Naive thymus-derived CD4-positive, alpha-beta T cell (primary cell): ENCODE measurements at places on chromosomes 16 and 17. TPM values are rescaled to one million over a fixed set of nuclear protein-coding genes. Genes with fewer than 3 reads are reported as not detected.

- H3K36me3 ChIP-seq: peaks cover 24% of the 10 kb centered on the region
- H3K4me1 ChIP-seq: peaks cover 7% of the 10 kb centered on the region
- H3K27me3 ChIP-seq: no peaks in the 10 kb centered on the region
- no peak overlapping the region for H3K4me3 ChIP-seq
- peak overlapping the region; percentile 2 for H3K27ac ChIP-seq
Observed at GRCh38 chr16:57471852-57472664, 9.6 kb downstream of the POLR2C start.

DNA sequence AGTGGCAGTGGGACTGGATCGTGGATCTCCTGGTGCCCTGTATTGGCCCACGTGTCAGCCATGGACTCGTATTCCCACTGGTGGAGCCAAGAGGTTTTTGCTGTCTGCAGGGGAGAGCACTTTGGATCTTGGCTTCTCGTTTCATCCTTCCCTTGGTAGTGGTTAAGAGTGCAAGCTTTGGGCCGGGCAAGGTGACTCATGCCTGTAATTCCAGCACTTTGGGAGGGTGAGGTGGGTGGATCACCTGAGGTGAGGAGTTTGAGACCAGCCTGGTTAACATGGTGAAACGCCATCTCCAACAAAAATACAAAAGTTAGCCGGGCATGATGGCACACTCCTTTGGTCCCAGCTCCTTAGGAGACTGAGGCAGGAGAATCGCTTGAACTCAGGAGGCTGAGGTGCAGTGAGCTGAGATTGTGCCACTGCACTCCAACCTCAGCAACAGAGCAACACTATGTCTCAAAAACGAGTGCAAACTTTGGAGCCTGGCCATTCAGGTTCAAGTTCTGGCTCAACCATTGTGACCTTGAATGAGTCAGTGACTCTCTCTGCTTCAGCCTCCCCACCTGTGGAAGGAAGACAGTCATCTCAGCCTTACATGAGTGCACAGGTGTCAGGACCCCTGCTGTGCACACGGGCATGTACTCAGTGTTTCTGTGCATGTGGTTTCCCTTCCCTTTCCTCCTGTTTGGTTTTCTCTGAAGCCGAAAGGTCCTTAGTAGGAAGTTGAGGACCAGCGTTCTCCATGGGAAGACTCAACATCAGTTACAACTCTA is 57.4 kb downstream of the PLCG2 start:
- no peaks in the 10 kb centered on the region for H3K4me1 ChIP-seq
- no peaks in the 10 kb centered on the region for H3K36me3 ChIP-seq
- no peak overlapping the region for H3K4me3 ChIP-seq
- no peak for DNase-seq
- no peak overlapping the region for H3K27ac ChIP-seq

EVI2B gene
- 154 TPM for total RNA-seq

GRCh38 chr16:4115949-4116318 is 308 bp downstream of the ADCY9 start:
- no peak overlapping the region for H3K4me3 ChIP-seq
- H3K4me1 ChIP-seq: peaks cover 19% of the 10 kb centered on the region
- no peaks in the 10 kb centered on the region for H3K27me3 ChIP-seq
- DNase-seq: no peak

DNA sequence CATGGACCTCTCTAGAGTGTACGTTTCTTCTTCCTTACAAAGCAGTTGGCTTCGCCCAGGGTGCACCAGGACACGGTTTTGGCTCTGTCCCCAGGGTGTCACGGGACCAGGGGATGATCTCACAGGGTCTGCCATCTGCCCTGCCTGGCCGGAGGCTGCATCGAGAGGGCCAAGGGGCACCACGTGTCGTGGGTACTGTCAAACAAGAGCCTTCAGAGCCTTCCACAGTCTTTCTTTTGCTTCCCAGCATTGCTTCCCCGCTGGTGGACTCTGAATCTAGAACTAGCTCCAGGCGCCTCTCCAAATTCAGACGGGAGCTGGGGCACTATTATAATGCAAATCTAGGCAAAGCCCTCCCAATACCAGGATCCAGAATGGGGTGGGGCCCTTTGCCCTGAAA is 47.9 kb downstream of the MAPT start:
- H3K4me1 ChIP-seq: no peaks in the 10 kb centered on the region
- H3K27ac ChIP-seq: no peak overlapping the region
- no peak for DNase-seq

GRCh38 chr16:62135446-62135845 is 99.2 kb upstream of the CDH8 start:
- DNase-seq: no peak
- no peak overlapping the region for H3K4me3 ChIP-seq
- H3K27ac ChIP-seq: no peak overlapping the region
- no peaks in the 10 kb centered on the region for H3K36me3 ChIP-seq
- H3K27me3 ChIP-seq: no peaks in the 10 kb centered on the region

- no peaks in the 10 kb centered on the region for H3K36me3 ChIP-seq
- no peak overlapping the region for H3K4me3 ChIP-seq
- no peak for DNase-seq
- H3K4me1 ChIP-seq: peaks cover 14% of the 10 kb centered on the region
- H3K27me3 ChIP-seq: no peaks in the 10 kb centered on the region
- peak overlapping the region; percentile 14 for H3K27ac ChIP-seq
Observed at GRCh38 chr17:66403846-66404556, 101.6 kb downstream of the PRKCA start.

- H3K36me3 ChIP-seq: no peaks in the 10 kb centered on the region
- no peaks in the 10 kb centered on the region for H3K4me1 ChIP-seq
- no peak overlapping the region for H3K4me3 ChIP-seq
Observed at GRCh38 chr16:86874141-86874540, 295.8 kb downstream of the FOXL1 start.

GRCh38 chr16:66197668-66198278 is 168.7 kb upstream of the CDH5 start:
- no peak overlapping the region for H3K4me3 ChIP-seq
- H3K27me3 ChIP-seq: no peaks in the 10 kb centered on the region
- H3K4me1 ChIP-seq: no peaks in the 10 kb centered on the region
- H3K36me3 ChIP-seq: no peaks in the 10 kb centered on the region

DNA sequence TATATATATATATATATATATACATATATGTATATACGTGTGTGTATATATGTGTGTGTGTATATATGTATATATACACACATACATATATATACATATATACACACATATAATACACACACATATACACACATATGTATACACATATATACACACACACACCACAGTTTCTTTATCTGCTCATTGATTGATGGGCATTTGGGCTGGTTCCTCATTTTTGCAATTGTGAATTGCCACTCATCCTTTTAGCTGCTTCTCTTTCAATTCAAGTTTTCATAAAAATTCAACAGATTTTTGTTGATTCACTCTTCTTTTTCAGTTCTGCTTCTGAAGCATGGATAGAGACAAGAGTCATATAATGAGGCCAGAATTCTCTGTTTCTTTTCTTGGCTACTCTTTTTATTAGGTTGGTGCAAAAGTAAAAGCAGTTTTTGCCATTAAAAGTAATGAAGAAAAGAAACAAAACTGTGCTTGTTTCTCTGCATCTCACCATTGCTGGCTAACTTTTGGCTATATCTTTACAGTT is 44.5 kb downstream of the SLFN5 start:
- H3K4me1 ChIP-seq: peaks cover 21% of the 10 kb centered on the region

CACNG3 gene
- total RNA-seq: not detected

- no peak overlapping the region for H3K4me3 ChIP-seq
- no peak for DNase-seq
- H3K27ac ChIP-seq: no peak overlapping the region
- H3K36me3 ChIP-seq: no peaks in the 10 kb centered on the region
Observed at GRCh38 chr17:59341922-59342321, 10.5 kb downstream of the YPEL2 start.

DNA sequence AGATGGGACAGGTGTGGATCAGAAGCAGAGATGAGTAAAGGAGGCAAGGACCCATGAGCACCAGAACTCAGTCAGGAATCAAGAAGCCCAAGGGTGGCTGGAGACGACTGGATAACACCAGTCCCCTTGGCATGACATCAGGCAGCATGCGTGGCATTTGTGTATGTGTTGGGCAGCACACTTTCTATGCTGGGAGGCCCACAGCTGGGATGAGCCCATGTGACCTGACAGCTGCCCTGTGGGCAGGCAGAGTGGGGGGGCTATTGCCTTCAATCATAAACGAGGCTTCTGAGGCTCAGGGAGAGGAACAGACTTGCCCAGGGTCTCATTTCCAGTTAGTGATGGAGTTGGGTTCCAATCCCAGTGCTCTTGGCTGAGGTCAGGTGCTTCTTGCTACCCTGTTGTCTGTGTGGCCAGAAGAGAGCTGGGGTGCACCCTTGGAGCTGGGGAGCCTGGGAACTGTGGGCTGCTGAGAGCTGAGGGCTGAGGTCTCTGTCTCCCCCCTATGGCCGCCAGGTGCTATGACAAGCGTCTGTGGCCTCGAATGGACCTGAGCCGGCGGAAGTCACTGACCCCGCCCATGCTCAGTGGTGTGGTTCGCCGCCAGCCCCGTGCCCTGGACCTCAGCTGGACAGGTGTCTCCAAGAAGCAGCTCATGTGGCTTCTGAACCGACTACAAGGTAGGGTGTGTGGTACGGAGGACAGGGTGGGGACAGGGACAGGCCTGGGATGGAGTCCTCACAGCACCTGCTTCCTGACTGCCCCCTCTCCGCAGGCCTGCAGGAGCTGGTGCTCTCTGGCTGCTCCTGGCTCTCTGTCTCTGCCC is 7.1 kb upstream of the ORAI3 start:
- no peaks in the 10 kb centered on the region for H3K27me3 ChIP-seq
- H3K36me3 ChIP-seq: no peaks in the 10 kb centered on the region
- H3K4me1 ChIP-seq: peaks cover 5% of the 10 kb centered on the region
- H3K27ac ChIP-seq: no peak overlapping the region
